ENCODE measurements at places on chromosomes 2 and 18. TPM values are rescaled to one million over a fixed set of nuclear protein-coding genes. Genes with fewer than 3 reads are reported as not detected.

The TRPM8 gene
- not detected for total RNA-seq

The ADD2 gene
- 2.4 TPM for total RNA-seq

The SRD5A2 gene
- not detected for total RNA-seq

The TNP1 gene
- total RNA-seq = not detected

The ANTXR1 gene
- total RNA-seq = 84.7 TPM

The HOXD9 gene
- 0.47 TPM for total RNA-seq

DNA sequence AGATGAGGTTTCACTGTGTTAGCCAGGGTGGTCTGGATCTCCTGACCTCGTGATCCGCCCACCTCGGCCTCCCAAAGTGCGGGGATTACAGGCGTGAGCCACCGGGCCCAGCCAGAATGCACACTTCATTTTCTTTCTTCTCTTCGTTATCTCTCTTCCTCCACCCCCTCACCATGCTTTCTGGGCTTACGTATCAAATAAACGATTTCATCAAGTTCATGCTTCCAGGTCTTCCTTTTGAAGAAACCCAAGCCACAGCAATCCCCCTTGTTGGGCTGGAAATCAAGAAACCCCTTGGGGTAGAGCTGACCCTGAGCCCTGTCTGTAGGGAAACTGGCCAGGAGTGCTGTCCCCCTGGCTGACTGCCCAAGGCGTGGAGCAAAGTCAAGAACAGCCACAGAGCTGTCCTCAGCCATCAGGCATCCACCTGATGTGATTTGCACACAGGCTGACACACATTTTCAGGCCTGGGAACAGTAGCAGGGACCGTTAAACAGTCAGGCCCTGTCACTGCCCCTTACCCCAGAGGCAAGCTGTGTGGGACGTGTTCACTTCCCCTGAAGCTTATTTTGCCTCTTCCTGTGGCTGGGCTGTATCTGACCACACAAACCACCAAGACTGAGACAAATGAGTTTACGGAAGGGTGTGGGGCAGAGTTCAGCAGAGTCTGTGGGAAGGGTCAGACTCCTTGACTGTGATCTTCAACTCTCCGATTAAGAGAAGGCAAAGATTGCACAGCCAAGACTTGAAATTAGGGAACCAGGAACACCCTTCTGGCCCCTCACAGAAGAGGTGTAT is 15.1 kb upstream of the NMUR1 start:
- peak; percentile 20 for ATAC-seq

- ATAC-seq = no peak
Observed at GRCh38 chr2:29267720-29268119, 152.5 kb downstream of the CLIP4 start.

DNA sequence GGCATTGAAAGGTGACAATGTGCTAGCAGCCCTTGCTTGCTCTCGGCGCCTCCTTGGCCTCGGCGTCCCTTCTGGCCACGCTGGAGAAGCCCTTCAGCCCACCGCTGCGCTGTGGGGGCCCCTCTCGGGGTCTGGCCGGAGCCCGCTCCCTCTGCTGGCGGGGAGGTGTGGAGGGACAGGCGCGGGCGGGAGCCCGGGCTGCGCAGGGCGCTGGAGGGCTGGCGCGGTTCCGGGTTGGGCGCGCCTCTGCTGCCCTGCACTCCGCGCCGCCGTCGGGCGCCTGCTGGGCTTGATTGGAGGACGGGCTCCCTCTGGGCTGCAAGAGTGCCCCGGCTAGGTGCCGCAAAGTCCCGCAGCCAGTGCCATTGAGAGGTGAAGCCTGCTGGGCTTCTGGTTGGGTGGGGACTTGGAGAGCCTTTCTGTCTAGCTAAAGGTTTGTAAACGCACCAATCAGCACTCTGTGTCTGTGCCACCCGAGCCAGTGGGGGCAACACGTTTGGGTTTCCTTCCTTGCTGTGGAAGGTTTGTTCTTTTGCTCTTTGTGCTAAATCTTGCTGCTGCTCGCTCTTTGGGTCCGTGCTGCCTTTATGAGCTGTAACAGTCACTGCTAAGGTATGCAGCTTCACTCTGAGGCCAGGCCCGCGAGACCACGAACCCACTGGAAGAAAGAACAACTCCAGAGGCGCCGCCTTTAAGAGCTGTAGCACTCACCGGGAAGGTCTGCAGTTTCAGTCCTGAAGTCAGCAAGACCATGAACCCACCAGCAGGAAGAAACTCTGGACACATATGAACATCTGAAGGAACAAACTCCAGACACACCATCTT is 14.8 kb upstream of the IMP4 start:
- ATAC-seq = no peak

DNA sequence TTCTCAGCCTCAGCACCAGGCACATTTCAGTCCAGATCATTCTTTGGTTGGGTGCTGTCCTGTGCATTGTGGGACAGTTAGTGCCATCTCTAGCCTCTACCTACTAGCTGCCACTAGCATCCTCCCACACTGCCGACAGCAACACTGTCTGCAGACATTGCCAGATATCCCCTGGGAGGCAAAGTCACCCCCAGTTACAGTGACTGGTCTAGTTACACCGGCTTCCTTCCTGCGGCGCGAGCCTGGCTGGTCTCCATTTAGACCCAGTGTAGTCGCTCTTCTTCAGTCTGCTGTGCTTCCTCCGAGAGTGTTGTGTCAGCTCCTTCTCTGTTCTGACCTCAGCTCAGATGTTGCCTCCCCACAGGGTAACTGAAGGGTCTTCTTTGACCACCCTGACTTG is 283.1 kb downstream of the PHLPP1 start:
- ATAC-seq = no peak

GRCh38 chr2:95388856-95389244 is 13.7 kb upstream of the FAHD2A start:
- ATAC-seq = no peak

DNA sequence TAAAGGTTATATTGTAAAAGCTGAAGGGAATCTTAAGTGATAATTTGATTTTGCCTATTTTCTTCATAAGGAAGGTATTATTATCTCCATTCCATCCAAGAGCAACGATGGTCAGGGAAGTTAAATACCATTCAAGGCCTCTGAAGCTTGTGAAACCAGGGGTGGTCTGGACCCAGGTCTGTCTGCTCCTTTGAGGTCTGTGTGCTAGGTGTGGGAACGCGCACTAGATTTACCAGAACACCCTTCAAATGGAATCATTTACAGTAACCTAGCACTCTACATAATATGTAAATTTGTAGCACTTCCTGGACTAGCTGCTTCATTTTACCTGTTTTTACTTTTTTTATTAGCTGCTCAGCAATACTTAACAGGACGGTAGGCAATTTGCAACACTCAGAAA is 6.4 kb upstream of the TRIB2 start:
- no peak for ATAC-seq

GRCh38 chr2:115183144-115183543 is 740.7 kb downstream of the DPP10 start:
- no peak for ATAC-seq

- ATAC-seq = peak; percentile 23
Observed at GRCh38 chr2:106192752-106193689, 1.1 kb downstream of the UXS1 start.

- no peak for ATAC-seq
Observed at GRCh38 chr18:2400701-2401196, 170.6 kb downstream of the METTL4 start.

DNA sequence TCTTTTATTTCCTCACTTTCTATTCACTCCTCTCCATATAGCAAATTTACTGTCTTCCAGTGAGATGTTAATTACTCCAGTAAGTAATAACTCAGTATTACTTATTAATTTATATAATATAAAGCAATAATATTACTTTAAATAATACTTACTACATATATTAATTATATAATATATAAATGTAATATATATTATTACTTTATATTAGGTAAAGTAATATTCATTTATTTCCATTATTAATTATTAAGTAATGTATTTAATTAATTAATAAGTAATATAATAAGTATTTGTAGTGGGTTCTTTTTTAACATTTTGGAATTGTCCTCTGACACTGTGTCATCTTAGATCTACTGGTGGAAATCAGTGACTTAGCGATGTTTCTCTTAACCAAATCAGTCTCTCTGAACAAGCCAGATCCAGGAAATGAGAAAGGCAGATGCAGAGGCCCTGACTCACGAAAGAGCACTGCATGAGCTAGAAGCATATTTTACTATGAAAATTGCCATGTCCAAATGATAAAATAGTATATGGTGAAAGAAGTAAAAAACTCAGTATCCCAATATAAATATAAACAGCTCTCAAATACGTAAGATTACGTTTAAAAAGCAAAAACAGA is 115.9 kb downstream of the DSEL start:
- ATAC-seq = no peak

DNA sequence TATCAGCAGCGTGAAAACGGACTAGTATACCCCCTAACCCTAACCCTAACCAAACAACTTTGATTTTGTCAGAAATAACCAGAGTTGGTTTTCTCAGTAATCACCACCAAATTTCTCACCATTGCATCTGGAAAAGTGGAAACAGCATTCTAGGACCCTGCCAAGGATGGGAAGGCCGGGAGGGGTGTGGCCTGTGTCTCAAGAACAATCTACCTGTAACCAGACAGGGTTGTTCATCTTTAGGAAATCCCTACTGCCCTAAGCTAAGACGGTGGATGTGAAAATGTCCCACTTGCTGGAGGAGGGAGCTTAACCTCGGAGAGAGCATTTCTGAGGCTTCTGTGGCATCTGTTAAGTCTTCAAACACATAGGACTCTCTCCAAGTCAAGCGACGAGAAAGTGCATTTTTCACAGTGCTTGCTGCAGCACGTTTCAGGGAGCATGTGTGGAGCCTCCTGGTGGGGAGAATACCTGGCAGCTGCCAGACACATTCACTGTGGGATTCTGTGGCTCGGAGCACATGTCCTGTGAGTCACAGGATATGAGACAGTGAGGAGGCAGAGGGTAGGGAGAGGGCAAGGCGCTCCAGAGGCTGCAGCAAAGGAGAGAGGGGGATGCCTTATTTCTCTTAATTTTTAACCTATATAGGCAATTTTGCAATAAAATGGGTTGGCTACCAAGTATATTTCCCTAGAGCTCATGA is 207.5 kb downstream of the SPP2 start:
- ATAC-seq = no peak

DNA sequence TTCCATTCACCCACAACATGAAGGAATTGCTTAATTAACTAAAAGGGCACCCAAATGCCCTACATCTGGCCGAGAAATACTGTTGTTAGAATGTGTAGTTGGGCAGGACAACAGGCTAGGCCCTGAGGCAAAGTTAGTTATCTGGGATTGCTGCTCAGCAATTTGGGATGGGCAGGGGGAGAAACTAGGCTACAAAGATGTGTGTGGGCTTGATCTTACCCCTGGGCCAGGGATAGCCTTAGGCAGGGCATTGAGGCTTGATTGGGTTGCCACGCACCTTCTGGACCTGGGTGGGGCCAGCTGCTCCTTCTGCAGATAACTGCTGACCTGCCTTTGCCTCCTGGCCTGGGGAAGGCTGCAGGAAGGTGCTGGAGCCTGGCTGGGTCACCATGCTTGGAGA is 9.4 kb downstream of the IL18RAP start:
- no peak for ATAC-seq

GRCh38 chr2:177242121-177242987 is 22.2 kb downstream of the NFE2L2 start:
- peak; percentile 86 for ATAC-seq

GRCh38 chr2:61135510-61135909 is 26.5 kb upstream of the C2orf74 start:
- no peak for ATAC-seq

DNA sequence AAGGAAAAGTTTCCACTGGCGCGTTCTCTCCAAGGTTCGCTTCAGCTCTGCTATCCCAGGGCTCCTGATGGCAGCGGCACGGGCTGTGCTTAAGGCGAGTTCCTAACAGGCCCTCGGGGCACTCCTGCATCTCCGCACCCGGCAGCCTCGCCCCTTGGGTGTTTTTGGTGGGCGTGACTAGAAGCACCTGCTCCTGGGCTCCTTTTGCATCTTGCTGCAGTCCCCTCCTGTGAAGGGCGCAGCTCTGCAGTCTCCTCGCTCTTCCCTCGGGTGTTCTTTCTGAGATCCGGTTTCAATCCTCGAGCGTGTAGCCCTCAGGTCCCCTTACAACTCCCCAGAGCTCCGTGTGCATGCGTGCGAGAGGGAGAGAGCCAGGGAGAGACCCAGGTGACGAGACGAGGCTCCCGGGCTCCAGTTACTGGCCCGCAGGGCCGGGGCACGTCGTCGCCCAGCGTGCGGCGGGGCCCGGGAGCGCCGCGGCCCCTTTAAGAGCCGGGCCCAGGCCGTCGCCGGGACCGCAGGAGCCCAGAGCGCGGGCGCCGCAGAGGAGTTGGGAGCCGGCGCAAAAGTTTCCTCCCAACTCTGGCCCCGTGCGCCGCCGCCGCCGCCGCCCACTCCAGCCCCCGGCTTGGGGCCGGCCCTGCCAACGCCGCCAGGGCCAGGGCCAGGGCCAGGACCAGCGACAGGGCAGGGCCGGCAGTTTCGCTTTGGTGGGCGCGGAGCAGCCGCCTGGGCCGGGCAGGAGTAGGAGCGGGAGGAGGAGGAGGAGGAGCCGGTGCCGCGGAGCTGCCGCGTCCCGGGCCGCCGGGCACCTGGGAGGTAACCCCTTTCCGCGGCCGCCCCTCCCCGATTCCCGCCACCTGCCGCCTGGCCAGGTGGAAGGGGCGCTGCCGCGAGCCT is at the start of gene PARD3B:
TSS of gene PARD3B (plus strand) at position 515 of the 900 bp plus-strand sequence. CDS start 525 bp downstream, outside the sequence.
- peak; percentile 91 for ATAC-seq

DNA sequence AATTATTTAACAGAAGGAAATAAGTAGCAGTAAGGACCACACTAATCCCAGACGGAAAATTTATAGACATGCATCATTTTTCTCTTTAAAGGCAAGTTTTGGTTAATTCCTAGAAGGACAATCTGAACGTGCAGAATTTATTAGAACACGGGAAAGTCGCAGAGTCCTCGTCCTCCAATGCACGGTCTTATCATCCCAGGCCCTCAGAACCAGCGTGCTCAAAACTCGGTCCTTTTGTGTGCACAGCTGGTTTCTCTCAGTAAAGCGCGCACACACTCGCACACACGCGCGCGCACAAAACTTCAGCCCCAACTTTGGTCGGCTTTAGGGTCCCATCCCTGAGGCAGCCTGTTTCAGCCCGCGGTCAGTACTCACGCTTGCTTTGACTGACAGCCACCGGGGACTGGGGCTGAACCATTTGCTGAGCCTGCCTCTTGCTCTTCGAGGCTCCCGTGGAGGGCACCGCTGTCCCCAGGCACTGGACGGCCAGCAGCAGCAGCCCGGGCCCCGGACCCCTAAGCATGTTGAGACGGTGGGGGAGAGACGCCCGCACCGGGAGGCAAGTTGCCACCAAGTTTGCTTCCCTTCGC is 493 bp downstream of the FN1 start:
- ATAC-seq = peak; percentile 3

All from gastroesophageal sphincter (tissue), 4 donors.